Activated naive CD8-positive, alpha-beta T cell treated with anti-CD3 and anti-CD28 coated beads, Interleukin-2, amount 50 U/mL, for 24 hours (primary cell): ENCODE measurements at places on chromosomes 4 and X.
A peak's percentile ranks its signal among the peaks of the same experiment; 100 is the strongest.

DNA sequence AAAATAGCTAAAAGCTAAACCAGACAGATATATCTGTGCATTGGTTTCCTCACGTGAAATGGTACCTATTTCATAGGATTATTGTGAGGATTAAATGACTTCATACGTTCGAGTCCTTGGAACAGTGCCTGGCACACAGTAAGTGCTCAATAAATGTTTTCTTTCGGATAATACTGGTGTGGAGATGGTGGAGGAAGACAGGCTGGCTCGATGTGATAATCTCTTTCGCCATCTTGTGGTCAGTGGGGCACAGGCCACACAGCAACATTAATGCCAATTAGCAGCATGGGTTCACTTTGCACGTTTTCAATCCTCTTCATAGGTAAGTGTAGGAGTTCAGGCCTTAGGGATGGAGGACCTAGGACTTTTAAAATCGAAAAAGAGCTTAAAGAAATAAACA lies 9.3 kb downstream of the PAGE4 start:
- H3K4me1 ChIP-seq, result peaks cover 4% of the 10 kb centered on the region
- H3K27ac ChIP-seq, result no peak overlapping the region
- H3K36me3 ChIP-seq, result no peaks in the 10 kb centered on the region

DNA sequence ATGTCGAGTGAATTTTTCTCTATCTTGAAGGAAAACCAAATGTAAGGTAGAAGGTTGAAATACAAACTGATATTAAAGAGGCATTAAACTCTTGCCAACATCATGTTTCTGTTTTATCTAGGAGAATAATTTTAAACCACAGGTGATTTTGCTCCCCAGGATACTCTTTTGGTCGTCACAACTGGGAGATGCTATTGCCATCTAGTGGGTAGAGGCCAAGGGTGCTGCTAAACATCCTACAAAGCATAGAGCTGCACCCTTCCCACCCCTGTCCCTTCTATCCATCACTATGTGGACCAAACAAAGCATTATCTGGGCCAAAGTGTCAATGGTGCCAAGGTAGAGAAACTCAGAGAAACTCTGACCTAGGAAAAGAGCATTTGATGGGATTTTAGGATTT lies 154.6 kb upstream of the MAGEB2 start:
- H3K4me1 ChIP-seq, result no peaks in the 10 kb centered on the region
- H3K4me3 ChIP-seq, result no peak overlapping the region
- no peak for DNase-seq
- no peaks in the 10 kb centered on the region for H3K36me3 ChIP-seq
- no peaks in the 10 kb centered on the region for H3K27me3 ChIP-seq
- no peak overlapping the region for H3K27ac ChIP-seq

GRCh38 chr4:85779165-85779564 lies 304.2 kb downstream of the ARHGAP24 start:
- no peaks in the 10 kb centered on the region for H3K27me3 ChIP-seq
- no peak overlapping the region for H3K27ac ChIP-seq
- no peak overlapping the region for H3K4me3 ChIP-seq
- no peaks in the 10 kb centered on the region for H3K36me3 ChIP-seq
- H3K4me1 ChIP-seq, result peaks cover 3% of the 10 kb centered on the region
- no peak for DNase-seq

DNA sequence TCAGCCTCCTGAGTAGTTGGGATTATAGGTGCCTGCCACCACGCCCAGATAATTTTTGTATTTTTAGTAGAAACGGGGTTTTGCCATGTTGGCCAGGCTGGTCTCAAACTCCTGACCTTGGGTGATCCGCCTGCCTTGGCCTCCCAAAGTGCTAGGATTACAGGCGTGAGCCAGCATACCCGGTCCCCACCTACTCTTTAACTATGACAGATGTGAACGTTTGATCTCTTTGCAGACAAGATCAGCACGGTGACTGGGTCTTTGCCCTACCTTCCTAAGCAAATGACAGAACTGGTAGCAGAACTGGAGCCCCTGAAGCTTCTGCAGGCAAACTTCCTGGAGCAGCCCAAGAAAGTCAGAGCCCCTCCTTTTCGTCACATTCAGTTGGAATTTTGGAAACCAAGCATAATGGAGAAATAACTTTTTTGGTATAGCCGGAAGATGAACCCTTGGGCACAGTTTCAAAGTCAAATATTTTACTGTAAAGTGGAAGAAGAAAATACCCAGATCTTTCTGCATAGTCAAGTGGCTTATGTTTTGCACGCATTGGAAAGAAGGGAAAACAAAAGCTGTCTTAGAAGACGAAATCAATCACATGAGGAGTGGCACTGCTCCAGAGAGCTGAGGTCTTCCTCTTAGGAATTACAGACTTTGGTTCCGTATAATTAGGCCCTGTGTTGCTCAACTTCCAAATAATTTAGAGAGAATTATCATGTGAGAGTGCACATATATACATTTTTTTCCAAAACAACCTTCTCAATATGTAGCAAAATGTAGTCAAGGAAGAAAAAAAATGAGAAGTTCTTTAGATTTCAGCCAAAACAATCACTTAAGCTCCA lies 90.6 kb downstream of the SORBS2 start:
- H3K4me1 ChIP-seq, result no peaks in the 10 kb centered on the region
- H3K36me3 ChIP-seq, result no peaks in the 10 kb centered on the region

DNA sequence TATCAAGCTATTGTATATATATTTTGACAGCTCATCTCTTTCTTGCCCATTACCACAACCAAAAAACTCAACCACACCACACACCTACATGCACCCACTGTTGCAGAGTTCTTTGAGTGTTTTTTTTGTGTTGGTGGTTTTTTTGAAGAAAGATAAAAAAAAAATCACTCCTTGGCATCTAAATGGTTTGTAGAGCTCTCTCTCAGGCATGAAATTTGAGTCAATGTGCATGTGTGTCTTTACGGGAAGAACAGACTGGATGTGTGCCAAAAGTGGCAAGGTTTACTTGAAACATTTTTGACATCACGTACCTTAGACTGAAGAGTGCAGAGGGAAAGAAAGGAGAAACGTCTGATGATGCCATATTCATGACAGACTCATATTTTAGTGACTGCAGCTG lies 154.2 kb downstream of the FHIP1A start:
- no peaks in the 10 kb centered on the region for H3K36me3 ChIP-seq
- DNase-seq, result no peak
- H3K27ac ChIP-seq, result no peak overlapping the region

GRCh38 chrX:56805399-56805798 lies 76.4 kb downstream of the NBDY start:
- H3K36me3 ChIP-seq, result peaks cover 16% of the 10 kb centered on the region
- H3K27ac ChIP-seq, result no peak overlapping the region
- DNase-seq, result no peak
- no peaks in the 10 kb centered on the region for H3K27me3 ChIP-seq

- H3K36me3 ChIP-seq, result no peaks in the 10 kb centered on the region
- no peak overlapping the region for H3K4me3 ChIP-seq
- H3K4me1 ChIP-seq, result no peaks in the 10 kb centered on the region
- H3K27ac ChIP-seq, result no peak overlapping the region
Observed at GRCh38 chrX:99777912-99778311, 632.2 kb downstream of the PCDH19 start.

GRCh38 chr4:158869001-158869400 lies 100.2 kb downstream of the FNIP2 start:
- no peak overlapping the region for H3K4me3 ChIP-seq
- H3K27me3 ChIP-seq, result no peaks in the 10 kb centered on the region
- peaks cover 5% of the 10 kb centered on the region for H3K4me1 ChIP-seq
- no peak overlapping the region for H3K27ac ChIP-seq
- peaks cover 19% of the 10 kb centered on the region for H3K36me3 ChIP-seq
- no peak for DNase-seq

- no peak overlapping the region for H3K27ac ChIP-seq
- no peak for DNase-seq
- H3K36me3 ChIP-seq, result no peaks in the 10 kb centered on the region
- H3K27me3 ChIP-seq, result no peaks in the 10 kb centered on the region
- H3K4me3 ChIP-seq, result no peak overlapping the region
- peaks cover 1% of the 10 kb centered on the region for H3K4me1 ChIP-seq
Observed at GRCh38 chr4:114015444-114015899, 36.0 kb upstream of the ARSJ start.

DNA sequence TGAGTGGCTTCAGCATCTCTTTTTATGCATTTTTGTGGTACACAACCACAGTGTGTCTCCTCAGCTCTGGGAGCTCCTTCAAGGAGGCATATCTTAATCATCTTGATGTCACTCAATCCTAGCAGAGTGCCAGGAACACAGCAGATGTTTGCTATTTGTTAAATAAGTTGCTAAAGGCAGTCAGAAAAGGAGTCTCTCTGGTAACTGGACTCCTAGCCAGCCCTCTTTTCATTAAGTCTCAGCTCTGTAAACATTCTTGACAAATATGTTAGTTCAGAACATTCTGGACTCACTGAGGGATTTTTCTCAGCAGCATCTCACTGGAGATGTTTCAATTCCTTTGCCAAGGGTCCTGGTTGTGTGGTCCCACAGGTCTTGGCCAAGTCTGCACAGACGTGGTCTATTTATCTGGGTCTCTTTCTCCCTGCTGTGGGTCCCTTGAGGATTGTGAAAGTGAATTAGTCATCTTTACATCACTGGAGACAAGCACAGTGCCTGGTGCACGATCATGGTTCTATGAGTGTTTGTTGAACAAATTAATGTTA lies 20.3 kb upstream of the FAM9C start:
- H3K4me1 ChIP-seq, result peaks cover 29% of the 10 kb centered on the region
- peak overlapping the region; percentile 35 for H3K27ac ChIP-seq
- no peak overlapping the region for H3K4me3 ChIP-seq
- H3K36me3 ChIP-seq, result peaks cover 16% of the 10 kb centered on the region
- H3K27me3 ChIP-seq, result no peaks in the 10 kb centered on the region
- no peak for DNase-seq

DNA sequence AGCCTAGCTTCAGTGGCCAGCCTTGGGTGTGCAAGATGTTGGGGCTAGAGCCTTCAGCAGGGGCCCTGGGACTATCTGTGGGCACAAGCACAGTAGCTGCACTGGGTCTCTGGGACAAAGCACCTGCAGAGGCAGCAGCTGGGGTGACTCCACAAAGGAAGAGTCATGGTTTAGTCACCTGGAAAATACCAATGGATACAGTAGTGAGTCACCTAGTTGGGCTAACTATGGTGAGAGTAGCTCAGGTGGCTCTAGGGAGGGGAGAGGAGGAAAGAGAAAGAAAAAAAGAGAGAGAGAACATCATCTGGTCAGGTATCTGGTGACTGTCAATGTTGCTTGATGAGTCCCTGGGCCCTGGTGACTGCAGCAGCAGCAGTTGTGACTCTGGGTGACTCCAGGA lies 72.9 kb upstream of the SPIN4 start:
- H3K4me3 ChIP-seq, result no peak overlapping the region
- H3K27ac ChIP-seq, result no peak overlapping the region
- no peaks in the 10 kb centered on the region for H3K27me3 ChIP-seq

DNA sequence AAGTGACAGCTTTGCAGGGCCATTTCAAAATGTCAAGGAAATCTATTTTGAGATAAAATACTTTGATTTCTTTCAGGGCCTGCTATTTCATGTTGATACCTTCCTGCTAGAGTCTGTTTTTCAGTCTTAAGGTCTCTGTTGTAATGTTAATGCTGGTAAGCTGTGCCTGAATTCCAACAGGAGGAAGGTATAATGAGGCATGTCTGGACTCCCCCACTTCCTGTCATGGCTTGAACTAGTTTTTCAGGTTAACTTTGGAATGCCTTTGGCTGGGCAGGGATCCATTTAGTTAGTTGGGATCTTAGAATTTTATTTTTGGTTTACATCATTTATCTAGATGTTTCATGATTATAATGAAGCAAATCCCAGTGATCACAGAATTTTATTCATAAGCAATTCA lies 279.0 kb downstream of the CFAP47 start:
- no peak overlapping the region for H3K4me3 ChIP-seq
- H3K27me3 ChIP-seq, result no peaks in the 10 kb centered on the region
- H3K36me3 ChIP-seq, result no peaks in the 10 kb centered on the region
- H3K4me1 ChIP-seq, result no peaks in the 10 kb centered on the region

- no peak for DNase-seq
- no peaks in the 10 kb centered on the region for H3K4me1 ChIP-seq
- no peak overlapping the region for H3K4me3 ChIP-seq
- H3K27ac ChIP-seq, result no peak overlapping the region
Observed at GRCh38 chr4:159312236-159312635, 209.4 kb downstream of the RAPGEF2 start.

DNA sequence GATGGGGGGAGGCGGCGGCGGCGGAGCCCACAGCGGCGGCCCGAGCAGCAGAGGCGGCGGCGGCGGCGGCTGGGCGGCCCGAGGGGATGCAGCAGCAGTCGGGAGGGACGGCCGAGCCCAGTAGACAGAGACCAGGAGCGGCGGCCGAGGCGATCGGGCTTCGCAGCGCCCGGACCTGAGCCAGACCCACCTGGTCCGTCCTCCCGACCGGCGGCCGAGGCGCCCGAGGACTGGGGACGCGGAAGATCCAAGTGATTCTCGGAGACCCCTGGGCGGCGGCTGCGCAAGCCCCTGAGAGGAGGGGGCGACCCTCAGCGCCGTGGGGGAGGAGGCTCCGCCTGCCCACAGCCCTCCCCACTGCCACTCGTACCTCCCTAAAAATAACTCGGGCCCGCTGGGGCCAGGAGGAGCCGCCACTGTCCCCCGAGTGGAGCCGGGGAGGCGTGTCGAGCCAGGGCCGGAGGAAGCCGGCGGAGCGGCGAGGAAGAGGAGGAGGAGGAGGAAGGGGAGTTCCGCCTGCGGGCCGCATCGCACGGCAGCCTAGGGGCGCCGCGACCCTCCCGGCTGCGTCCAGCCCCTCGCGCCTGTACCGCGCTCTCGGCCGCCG lies 608 bp downstream of the RAPGEF2 start:
- peaks cover 57% of the 10 kb centered on the region for H3K4me1 ChIP-seq
- H3K36me3 ChIP-seq, result no peaks in the 10 kb centered on the region
- H3K27me3 ChIP-seq, result peaks cover 10% of the 10 kb centered on the region
- peak; percentile 52 for DNase-seq
- no peak overlapping the region for H3K27ac ChIP-seq

DNA sequence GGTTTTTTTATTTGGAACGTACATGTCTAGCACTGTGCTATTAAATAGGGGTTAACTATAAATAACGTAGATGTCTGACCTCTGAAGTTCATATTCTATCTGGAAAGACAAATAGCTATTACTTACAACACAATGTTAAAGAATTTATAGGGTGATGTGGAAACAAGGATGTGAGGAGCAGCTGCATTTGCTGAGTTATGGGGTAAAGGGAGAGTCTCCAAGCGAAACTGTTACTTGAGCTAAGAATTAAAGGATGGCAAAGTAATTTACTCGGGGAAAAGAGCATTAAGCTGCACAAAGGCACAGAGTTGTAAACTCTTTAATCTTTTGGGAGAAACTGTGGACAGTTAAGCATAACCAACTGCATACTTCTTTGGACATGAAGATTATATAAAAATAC lies 117.7 kb downstream of the FSTL5 start:
- H3K36me3 ChIP-seq, result no peaks in the 10 kb centered on the region
- H3K27ac ChIP-seq, result no peak overlapping the region
- no peak overlapping the region for H3K4me3 ChIP-seq
- no peaks in the 10 kb centered on the region for H3K27me3 ChIP-seq
